CMK (cell line): ENCODE measurements at places on chromosomes 5 and 9.

DNA sequence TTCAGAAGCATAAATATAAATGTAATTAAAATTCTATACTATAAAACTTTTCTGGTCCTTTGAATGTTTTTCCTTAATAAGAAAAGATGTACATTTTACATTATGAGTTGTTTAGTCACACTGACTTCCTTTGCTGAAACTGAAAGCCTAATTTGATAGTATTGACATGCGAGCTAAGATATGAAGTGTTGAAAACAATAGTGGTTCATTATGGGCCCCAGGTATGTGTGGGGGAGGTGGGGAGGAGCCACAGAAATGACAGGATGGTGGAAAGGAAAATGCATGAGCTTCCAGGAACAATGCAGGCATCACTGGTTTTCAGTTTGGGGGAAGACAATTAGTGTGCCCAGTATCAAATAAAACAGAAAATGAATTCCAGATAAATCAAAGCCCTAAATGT, 35.4 kb upstream of the RLN1 start:
- no peak for DNase-seq

- no peak for DNase-seq
These were observed 84.9 kb upstream of the MYO10 start for GRCh38 chr5:17020678-17021601.

DNA sequence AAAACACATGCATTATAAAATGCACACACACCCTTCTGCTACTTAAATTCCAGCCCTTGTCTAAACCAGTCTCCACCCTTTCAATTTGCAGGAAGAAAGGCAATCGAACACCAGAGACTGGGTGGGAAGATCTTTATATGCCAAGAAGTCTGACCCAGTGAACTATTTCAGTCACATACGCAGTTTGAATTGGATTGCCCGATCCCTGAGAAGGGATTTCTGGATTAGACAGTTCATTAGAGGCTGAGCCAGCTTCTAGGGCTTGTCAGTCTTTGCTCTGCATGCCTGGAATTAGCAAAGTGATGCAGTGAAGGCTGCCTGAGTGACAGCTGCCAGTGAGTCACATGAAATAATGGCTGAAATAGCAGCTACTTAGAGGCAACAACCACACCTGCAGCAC, 159.9 kb downstream of the PPP2R2B start:
- DNase-seq: no peak

DNA sequence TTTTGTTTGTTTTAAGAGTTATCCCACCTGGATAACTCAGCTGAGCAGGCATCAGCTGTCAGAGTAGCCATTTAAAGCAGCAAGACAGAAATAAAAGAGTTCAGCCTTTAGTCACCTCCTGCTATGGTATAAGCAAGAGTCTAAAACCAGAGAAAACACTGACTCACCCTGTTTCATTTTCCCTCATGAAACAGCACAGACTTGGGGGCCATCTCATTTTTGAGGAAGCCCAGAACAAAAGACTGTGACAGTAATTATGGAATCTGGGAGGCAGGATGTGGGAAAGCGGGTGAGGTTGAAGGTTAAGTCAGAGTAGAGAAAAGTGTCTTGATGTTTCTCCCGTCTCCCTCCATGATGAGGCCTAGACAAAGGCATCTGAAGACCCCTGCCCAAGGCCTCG, 90.2 kb upstream of the FAM174A start:
- DNase-seq: no peak

DNA sequence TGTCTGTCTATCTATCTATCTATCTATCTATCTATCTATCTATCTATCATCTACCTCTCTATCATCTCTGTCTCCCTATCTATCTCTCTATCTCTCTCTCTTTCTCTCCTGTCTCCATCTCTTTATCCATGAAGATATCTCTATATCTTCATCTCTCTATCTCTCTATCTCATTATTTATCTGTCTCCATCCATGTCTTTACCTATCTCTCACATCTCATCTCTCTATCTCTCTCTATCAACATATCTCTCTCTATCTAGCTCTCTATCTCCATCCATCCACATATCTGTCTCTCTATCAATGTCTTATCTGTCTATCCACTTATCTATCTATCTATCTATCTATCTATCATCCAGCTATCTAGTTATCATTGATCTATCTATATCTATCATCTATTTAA, 292.1 kb upstream of the IRX2 start:
- DNase-seq: no peak

GRCh38 chr5:34977934-34978613, 48.7 kb downstream of the DNAJC21 start:
- DNase-seq: no peak

GRCh38 chr9:94754976-94755475, 28.5 kb downstream of the AOPEP start:
- DNase-seq: no peak

GRCh38 chr9:36789886-36790285, 217.2 kb downstream of the MELK start:
- no peak for DNase-seq

GRCh38 chr9:126522612-126523356, 90.9 kb upstream of the LMX1B start:
- DNase-seq: no peak

DNA sequence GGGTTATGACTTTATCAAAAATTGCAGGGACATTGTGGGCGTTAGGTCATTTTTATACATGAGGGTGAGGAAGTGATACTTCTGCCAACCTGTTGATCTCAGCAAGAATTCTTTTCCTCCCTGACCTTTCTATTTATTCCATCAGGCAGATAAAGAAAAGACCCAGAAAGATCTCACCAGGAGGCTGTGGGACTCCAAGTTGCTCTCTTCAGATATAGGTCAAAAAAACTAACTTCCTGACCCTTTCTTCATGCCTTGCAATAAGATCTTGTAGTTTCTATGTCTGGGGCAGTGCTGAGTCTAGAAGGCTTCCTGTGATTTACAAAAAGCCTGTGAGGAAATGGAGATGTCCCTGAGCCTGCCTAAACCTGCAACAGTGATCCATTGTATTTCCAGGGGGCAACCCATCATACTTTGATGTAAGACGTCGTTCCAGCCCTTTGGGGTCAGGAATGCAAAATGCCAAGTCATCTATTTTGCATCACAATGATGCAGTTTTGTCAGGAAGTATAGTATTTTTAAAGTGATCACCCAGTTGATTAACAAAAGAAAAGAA, 22.0 kb upstream of the PIK3R1 start:
- no peak for DNase-seq

DNA sequence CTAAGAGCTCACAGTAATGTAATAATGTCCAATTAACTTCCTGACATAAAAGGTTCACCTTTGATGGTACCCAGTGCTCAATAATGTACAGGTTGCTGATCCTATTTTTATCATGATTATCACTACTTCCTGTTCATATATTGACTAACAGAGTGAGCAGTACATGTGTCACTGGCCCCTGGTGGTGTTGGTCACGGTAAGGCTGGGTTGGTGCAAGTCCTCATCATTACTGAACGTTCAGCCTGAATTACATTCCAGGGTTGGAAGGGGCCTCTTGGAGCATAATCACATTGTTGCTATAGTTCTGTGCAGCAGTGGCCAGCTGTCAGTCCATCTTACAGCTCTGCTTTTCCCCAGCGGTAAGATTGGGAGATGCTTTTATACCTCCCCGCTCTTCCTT, 24.2 kb upstream of the CKMT2 start:
- no peak for DNase-seq
